Activated CD4-positive, CD25-positive, alpha-beta regulatory T cell treated with anti-CD3 and anti-CD28 coated beads, Interleukin-2, amount 50 U/mL, for 24 hours (primary cell): ENCODE measurements at places on chromosomes 11 and 22.

- no peak for ATAC-seq
Measured at GRCh38 chr11:71538666-71538990, 803 bp downstream of the KRTAP5-8 start.

DNA sequence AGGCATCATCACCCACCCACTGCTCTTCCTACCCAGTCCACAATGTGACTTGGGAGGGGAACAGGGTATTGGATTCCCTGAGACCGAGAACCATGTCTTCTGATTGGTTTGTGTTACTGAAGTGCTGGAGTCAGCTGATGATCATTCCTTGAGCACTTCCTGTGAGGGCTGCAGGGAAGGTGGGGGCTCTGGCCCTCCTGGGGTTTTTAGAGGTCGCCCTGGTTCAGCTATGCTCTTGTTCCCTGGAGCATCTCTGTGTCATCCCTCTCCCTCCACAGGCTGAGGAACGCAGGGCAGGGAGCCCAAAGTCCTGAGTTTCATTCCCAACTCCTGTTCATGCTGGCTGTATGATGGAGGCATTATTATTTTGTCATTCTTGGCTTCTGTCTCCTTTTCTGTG, 6.7 kb downstream of the ZC3H7B start:
- ATAC-seq: no peak

GRCh38 chr11:64444838-64445441, 86.0 kb downstream of the RPS6KA4 start:
- no peak for ATAC-seq

DNA sequence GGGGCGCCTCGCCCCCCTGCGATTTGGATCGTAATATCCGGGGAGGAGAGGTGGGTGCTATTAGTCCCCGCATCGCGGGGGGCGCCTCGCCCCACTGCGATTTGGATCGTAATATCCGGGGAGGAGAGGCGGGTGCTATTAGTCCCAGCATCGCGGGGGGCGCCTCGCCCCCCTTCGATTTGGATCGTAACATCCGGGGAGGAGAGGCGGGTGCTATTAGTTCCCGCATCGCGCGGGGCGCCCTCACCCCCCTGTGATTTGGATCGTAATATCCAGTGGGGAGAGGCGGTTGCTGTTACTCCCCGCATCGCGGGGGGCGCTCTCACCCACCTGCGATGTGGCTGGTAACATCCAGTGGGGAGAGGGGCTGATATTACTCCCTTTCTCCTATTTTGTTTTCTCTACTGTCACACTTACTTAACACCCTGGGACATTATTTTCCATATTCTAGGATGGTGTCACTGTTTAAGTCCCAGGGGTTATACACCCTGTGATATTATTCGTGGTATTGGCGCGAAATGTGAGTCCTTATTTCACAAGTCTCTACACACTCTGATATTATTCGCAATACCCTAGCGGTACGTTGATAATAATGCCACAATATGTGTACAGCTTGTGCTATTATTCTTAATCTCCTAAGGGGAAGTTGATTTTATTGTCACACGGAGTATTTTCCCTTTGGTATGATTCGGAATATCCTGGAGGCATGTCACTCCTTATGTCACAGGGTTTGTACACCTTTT, 57.8 kb upstream of the ALDH3B2 start:
- ATAC-seq: peak; percentile 71

DNA sequence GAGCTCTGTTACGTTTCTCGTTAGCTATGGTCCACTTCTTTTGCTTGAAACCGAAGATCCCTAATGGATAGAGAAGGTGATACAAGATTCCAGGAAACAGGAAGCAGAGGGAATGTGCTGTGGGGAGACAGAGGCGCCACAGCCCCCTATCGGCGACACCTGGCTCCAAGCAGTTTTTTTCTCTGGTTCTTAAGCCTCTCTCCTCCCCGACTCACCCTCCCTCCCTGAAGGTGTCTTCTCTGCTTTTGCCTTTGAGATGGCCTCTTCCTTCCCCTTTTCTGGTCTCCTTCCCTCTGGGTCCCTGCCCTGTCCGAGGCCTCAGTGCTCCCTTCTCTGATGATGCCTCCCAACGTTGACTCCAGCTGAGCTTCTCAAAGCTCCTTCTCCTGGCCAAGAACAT, 14.2 kb upstream of the APOBEC3A start:
- no peak for ATAC-seq

GRCh38 chr11:132123854-132124835, 753.7 kb downstream of the NTM start:
- no peak for ATAC-seq

- no peak for ATAC-seq
Measured at GRCh38 chr11:130712480-130712879, 203.8 kb downstream of the SNX19 start.

DNA sequence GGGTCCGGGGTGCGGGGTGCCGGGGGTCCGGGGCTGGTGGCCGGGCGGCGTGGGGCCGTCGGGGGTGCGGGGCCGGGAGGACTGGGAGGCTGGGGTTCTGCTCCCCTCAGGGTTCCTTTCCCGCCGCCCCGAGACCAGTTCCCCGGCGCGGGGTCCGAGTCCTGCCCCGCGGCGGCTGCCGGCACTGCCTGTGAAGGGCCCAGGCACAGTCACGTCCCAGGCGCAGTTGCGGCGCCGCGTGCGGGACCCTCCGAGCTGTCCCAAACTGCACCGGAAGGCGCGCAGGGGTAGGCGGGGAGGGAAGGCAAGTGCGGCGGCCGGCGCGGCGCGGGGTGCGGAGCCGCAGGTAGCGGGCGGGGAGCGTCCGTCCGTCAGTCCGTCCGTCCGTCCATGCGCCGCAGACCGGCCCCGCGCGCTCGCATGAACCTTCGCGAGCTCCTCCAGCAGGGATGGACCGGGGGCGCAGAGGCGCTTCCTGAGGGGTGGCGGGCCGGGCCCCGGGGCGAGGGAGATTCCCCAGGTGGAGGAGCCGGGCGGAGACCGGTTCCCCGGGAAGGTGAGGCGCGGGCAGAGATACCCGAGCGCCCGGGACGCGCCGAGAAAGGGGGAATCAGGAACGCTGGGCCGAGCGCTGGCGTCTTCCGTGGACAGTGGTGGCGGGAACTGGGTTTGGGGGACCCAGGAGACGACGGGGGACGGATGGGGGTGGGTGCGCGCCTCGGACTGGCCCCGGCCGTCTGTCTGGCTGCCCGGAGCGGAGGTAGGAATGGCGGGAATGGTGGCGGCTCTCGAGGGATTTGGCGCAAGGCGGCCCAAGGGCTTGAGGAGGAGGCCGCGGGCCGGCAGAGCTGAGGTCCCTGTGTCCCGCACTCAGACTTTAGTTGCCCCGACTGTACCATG, 3.1 kb upstream of the ADORA2A start:
- peak; percentile 12 for ATAC-seq

DNA sequence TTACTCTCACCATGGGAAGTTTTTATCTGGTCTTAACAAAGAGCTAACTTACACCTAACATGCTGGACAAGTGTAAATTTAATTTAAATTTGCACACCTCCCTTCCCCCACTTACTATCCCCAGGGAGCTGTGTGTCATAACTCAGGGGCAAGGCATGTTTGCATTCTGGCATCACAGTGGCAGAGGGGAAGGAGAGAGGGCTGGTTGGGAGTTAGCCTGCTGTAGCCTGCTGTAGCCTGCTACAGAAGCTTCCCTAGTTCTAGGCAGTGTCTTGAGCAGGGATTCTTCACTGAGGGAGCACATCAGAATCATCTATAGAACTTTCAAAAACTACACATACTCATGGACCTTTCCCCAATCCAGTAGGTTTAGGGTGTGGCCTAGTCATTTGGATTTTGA, 49.3 kb upstream of the PAX6 start:
- no peak for ATAC-seq

DNA sequence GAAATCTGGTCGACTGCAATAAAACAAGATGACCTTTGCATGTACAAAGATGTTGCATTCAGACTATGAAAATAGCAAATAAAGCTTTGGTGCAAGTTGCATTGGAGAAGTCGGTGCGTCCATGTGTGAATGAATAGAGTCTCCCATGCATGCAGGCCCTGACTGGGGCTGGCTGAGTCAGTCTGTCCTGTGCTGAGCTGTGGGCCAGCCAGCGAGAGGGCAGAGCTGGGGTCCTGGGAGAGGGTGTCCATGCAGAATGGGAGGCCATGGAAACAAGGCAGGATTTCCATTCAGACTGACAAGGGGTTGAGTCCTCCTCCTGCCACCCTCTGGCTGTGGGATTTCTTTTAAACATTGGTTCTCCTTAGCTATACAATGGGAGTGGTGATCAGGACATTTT, 2.3 kb upstream of the CRYBB3 start:
- ATAC-seq: no peak

GRCh38 chr11:121696177-121696871, 243.6 kb upstream of the SORL1-AS1 start:
- no peak for ATAC-seq

GRCh38 chr11:110376711-110377324, 52.9 kb upstream of the FDX1 start:
- ATAC-seq: no peak

GRCh38 chr11:93005239-93005638, 35.8 kb downstream of the MTNR1B start:
- ATAC-seq: no peak

GRCh38 chr22:29208502-29208862, 2.8 kb downstream of the EMID1 start:
- no peak for ATAC-seq

DNA sequence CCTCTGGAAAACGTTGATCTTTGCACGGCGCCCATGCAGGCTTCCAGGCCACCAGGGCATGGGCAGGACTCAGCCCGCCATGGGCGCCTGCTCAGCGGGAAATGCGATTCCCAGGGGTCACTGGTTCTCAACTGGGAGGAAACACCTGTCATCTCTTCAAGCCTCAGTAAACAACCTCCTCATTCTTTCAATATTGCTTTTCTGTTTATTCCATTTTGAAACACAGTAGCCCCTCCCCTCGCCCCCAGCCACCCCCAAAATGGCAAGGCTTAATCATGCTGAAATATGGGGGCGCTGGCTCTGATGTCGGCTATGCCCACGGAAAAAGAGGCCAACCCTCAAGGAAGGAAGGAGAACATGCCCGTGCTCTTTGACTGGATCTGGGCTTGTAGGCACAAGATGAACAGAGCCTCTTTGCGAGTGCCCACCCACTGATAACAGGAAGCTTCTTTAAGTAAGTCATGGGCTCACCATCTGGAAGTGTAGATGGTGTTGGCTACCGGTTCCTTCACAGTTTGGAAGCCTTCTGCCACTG, 594 bp upstream of the POU2AF1 start:
- ATAC-seq: no peak

- ATAC-seq: no peak
Measured at GRCh38 chr22:17938484-17938924, 85.9 kb downstream of the MICAL3 start.

- ATAC-seq: no peak
Measured at GRCh38 chr11:19573666-19574065, 139.0 kb upstream of the NAV2 start.

DNA sequence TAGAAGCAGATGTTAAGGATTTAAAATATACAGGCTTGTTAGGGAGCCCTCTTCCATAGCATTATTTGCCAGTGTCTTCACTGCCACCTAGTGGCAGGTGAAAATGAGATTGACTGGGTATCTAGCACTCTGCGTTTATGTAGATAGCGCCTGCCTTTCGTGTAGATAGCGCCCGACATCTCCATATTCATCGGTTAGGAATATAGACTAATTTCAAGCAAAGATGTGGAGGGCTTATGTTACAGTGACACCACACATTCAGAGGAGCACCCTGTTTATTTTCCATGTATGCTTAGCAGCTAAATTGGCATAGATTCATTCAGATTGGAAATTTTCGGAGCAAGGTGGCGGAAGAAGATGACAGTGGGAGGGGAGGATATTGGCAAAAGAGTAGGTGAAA, 72.0 kb downstream of the SLC5A12 start:
- ATAC-seq: no peak

DNA sequence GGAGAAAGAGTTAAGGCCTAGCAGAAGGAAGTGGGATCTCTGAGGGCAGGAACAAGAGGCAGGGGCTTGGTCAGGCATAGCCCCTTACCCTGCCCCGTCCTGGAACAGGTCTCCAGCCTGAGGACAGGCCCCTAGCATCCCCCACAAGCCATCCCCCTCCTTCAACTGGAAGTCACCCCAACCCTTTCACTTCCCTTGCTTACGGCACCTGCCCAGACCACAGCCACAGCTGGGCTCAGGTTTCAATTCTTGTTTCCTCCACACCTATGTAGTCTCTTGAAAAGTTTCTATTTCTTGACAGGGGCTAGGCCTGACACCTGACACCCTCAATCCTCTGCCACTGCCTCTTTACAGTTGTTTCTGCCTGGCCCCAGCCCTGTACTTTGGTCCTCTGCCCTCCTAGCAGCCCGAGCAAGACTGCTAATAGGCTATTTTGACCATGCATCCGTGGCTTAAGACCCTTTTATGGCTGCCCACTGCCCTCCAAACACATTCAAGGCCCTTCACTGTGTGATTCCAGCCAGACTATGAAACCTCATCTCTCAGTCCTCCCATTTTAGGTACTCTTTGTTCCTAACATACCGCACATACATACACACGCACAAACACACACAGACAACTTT, 10.9 kb upstream of the FCHSD2 start:
- peak; percentile 91 for ATAC-seq

GRCh38 chr11:78996007-78996406, 421.3 kb upstream of the NARS2 start:
- no peak for ATAC-seq

- no peak for ATAC-seq
Measured at GRCh38 chr11:95228081-95228749, 2.8 kb downstream of the SESN3 start.

DNA sequence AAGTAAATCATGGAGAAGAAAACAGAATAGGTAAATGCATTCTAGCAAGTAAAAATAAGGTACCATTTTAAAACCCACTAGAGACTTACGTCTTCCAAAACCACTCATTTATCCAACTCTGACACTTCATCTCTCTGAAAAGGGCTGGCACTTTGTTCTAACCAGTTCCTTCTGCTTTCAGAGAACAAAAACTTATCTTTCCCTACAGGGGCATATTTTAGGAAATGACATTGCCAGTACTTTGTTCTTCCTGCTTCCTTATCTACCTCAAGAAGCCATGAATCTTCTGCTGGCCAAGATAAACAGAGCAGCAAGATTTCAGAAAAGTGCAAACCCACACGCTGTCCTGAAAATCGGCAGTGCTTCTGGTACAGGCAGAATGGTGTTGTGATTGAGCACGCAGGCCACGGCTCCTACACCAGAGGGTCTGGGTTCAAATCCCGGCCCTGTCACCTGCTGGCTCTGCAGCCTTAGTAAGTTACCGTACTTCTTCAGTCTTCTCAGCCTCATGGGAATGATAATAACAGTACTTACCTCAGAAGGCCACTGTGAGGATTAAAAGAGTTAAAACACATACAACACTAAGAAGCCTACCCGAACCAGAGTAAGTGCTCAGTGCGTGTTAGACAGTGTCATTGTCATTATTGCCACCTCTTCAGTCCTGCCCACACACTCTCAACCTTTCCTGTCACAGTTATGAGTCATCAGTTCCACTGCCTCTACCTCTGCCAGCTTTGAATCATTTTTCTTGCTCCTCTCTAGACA, 11.0 kb downstream of the MPZL3 start:
- peak; percentile 97 for ATAC-seq

GRCh38 chr11:61071208-61071681, 31.0 kb upstream of the CD5 start:
- peak; percentile 87 for ATAC-seq
